Stimulated activated CD4-positive, alpha-beta T cell treated with anti-CD3 and anti-CD28 coated beads, Interleukin-15, amount 100 ng/mL, for 1 hour (primary cell): ENCODE measurements at places on chromosomes 12 and 14.

- DNase-seq = no peak
Measured at GRCh38 chr14:104247336-104248202, 109.2 kb downstream of the KIF26A start.

DNA sequence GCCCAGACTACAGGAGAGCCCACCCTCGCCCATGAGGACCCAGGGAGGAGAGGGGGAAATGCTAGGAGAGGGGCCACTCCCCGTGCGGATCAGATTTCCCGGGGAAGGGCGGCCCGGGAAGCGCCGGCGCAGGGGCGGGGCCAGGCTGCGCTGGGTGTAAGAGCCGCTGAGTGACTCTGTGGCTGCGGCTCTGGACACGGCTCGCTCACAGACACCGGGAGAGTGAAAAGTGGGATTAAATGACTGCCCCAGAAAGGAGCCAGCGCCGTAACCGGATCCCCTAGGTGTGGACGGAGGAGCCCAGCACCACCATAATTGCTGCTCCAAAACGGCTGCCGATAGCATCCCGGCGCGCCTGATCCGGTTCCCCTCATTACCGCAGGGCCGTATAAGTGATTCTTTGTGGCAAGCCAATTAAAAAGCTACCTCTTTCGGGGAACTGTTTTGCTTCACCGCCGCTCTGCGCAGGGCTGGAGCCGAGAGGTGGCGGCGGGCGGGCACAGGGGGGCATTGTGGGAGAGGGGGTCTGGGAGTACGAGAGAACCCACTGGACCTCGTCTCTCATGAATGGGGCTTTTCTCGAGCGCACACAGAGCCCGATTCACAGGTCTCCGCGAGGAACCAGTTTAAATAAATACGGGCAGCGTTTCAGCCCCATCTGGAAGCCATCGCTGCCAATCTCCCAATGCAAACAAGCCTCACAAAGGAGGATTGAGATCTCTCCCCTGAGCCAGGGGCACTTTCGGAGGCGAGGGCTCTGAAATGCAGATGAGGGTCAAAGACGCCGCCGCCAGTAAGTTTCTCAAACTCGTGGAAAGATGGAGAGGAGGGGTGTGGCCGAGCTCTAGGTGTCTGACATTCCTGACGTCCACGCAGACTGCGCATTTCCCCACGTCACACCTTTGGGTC is 2.5 kb downstream of the COL2A1 start:
- no peak for DNase-seq

DNA sequence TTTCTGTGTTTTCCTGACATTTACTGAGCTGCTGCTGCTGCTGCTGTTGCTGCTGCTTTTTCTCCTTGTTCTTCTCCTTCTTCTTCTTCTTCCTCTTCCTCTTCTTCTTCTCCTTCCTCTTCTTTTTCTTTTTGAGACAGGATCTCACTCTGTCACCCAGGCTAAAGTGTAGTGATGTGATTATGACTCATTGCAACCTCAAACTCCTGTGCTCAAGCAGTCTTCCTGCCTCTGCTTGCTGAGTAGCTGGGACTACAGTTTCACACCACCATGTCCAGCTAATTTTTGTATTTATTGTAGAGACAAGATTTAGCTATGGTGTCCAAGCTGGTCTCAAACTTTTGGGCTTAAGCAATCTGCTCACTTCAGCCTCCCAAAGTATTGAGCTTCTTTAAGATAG is 95.8 kb downstream of the TMTC3 start:
- no peak for DNase-seq

DNA sequence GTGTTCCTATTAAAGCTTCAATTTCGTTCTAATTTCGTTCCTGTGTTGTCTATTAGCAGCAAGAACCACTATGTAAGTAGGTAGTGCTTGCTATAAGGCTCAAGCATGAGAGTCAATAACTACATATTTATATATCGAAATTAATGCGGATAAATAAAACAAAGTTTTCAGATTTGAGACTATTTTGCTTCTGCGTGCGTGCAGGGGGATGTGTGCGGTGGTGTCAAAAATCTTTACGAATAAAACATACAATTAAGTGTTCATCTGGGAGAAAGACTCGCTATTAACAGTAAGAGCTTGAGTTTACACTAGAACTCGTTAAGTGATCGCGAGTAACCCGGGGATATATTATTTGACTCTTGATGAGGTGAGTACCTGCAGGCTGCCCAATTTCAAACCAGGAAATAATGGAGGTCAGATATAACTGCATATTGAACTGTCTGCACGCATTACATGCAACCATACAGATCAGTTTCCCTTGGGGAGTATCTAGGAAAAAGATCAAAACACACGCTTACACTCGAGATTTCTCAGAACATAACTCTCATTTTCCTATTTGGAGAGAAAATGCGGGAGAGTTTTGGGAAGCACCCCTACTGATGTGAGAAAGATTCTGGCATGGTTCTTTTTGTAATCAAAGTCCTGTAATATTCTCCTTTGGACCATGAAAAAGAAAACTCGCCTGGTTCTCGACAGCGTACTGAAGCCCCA is 813 bp downstream of the TWF1 start:
- no peak for DNase-seq

- no peak for DNase-seq
Measured at GRCh38 chr14:54709444-54709843, 142.5 kb downstream of the SAMD4A start.

- no peak for DNase-seq
Measured at GRCh38 chr14:39948235-39948634, 516.0 kb upstream of the FBXO33 start.

- DNase-seq = no peak
Measured at GRCh38 chr14:73460691-73461127, 2.4 kb upstream of the NUMB start.

DNA sequence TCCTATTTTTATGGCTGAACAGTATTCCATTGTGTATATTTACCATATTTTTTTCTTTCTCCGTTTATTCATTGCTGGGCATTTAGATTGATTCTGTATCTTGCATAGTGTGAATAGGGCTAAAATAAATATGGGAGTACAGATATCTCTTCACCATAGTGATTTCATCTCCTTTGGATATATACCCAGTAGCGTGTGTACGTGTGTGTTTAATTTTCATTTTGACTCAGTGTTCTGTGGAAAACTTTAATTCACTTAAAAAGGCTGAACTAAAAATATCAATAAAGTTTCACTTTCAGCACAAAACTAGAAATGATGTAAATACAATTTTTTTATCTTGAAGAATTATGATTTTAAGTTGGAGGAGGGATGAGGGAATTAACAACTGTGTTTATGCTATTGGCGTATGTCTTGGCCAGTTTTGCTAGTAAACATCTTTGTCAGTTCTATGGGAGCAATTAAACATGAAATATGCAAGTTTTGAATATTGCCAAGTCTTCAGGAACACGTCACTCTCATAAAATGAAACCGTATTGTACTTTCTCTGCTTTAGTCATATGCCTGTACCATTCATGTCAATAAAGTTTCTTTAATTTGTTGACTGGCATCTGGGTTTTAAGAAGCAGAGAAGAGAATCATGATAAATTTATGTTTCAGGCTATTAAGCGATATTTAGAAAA is 99.8 kb downstream of the PTGER2 start:
- no peak for DNase-seq

DNA sequence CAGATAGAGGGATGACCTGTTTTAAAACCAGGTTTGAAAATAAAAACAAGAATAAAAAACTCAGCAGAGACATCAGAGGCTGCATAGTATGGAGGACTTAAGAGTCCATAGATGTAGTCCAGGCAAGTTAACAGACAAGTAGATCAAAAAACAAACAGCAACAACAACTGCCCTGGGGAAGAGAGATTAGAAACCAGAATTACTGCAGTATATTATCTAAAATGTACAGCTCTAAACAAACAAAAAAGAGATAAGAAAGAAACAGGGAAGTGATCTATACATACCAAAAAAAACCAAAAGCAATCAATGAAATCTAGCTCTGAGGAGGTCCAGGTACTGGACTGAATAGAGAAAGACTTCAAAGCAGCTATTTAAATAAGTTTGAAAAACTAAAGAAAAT is 48.8 kb downstream of the ACSM4 start:
- DNase-seq = no peak

GRCh38 chr12:72075401-72075800 is 136.8 kb downstream of the TPH2 start:
- no peak for DNase-seq

- no peak for DNase-seq
Measured at GRCh38 chr12:110135806-110136205, 11.6 kb downstream of the IFT81 start.

- no peak for DNase-seq
Measured at GRCh38 chr12:106883426-106883825, 72.3 kb upstream of the TMEM263 start.

DNA sequence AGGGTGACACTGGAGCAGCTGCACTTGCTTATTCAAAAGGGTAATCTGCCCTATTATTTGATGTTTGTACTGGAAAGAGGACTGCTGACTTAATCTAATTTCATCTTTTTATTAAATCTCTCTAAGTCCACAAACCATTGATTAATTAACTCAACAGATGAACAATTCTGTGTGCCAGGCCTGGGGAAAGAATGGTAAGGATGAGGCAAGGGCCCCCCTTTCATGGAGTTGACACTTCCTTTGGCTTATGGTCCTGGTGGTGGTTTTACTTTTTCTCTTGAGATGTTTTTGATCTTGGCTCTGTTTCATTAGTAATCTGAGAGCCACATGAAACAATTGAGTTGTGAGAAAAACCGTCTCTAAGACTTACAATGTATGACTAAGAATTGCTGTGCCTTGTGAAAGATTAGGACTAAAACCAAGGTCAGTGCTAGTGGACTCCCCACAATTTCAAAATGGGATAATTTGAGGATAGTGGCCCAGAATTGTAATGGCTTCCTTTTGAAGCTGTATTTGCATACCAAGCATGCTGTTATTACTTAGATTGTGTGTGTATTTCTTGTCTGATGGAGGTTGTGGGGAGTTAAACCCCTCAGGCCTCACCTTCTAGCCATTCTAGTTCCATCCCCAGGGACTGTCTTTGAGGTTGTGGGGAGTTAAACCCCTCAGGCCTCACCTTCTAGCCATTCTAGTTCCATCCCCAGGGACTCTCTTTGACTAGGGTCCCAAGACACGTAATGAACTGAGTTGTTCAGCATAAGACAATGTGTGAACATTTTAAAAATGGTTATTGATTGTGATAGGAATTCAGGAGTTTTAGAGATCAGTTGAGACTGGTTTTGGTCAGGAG is 52.5 kb upstream of the EVL start:
- DNase-seq = no peak

DNA sequence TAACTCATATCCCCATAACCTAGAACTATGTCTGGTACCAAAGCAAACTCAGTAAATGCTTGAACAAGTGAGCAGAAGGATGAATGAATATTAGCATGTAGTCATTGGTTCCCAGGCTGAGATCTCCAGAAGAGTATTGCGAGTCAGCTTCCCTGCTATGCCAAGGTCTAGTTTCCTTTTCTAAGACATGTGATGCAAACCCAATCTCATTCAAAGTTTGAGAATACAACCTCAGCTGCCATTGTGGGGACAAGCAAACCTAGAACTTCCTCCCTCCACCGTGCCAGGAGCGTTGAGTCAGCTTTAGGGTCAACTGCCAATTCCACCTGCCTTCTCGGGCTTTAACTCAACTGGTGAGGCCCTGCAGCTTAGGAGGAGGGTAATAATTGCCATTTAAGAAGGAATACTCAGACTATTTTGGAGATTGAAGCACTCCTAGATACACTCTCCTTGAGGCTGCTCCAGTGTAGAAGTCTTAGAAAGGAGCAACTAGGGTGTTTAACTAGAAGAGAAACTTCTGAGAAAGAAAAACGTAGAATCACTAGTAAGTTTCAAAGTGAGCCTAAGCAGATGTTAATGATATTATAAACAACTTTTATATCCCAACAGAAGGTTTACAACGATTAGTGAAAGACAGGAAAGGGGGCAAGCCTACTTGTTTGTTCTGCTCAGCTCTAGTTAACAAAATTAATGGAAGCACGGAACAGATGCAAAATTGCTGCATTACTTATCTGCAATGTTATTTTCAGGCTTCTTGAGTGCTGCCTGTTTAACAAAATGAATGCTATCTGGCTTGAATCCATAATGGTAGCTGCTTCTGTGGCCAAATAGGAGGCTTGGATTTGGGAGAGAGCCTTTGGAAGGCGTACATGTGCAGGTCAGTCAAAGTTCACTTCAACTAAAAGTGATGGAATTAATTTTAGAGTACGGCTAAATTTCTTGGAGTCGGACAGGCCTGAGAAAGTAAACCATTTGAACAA is 96.9 kb downstream of the HELB start:
- DNase-seq = no peak

- no peak for DNase-seq
Measured at GRCh38 chr14:31071151-31071550, 45.0 kb upstream of the STRN3 start.
